Retina (tissue), 1 donor: ENCODE measurements at places on chromosomes 2 and 18.

GRCh38 chr2:47636596-47637264 lies 146.2 kb upstream of the MSH6 start:
- DNase-seq: no peak

GRCh38 chr2:42342795-42343241 lies 18.2 kb downstream of the COX7A2L start:
- no peak for DNase-seq

DNA sequence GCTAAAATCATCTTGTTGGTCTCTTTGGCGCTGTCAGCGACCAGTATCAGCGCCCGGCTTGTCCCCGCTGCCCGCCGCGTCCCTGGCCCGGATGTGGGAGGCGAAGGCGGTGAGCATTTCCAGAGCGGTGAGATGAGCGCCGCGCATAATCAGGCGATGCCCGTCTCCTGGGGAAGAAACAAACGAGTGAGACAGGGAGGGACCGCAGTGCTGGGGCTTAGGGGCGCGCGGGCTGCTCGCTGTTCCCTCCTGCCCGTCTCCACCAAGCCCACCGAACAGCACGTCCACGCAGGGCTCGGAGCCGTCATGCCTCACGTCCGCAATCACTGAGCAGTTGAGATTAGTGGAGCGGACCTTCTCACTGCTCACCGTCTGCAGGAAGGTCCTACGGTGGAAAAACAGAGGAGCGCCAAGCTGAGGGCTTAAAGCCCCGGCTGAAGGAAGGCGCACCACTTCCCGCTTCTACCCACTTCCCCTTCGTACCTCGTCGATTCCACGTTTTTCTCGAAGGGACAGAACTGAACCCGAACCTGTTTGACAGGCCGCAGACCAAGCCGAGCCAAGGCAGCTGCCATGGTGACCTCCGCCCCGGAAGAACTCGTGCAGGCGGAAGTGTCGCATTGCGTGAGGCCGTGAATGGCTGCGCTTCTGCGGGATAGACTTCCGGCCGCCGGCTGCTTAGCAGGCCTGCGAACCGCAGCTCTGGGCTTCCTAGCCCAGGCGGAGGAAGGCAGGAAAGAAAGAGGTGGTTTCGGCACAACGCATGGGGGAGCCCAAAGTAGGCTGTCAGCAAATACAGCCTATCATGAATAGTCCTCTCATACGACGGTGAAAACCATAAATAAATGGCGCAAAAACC lies at the start of gene MRPL53:
TSS of gene MRPL53 (minus strand) at position 595 of the 859 bp plus-strand sequence. CDS start at position 575, 20 bp downstream.
- DNase-seq: peak; percentile 96

DNA sequence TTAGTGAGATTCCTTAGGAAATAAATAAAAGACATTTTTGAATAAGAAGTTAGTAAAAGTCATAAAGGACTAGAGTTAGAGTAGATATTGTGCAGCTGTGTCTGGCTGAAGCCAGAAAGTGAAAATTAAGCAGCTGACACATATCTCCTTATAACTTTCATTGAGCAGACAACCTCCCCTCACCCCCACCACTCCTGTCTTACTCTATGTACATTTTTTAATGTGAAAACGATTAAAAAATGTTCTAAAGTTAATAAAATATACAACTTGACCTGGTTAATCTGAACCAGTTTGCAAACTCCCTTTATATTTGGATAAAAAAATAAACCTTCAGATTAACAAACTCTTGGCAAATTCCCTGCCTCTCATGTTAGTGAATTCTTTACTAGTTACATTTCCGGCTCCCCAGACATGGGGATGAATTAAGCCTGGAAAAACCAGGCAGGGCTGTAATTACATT lies 462.8 kb downstream of the MEIS1 start:
- DNase-seq: no peak

GRCh38 chr2:51413726-51414125 lies 381.8 kb upstream of the NRXN1 start:
- no peak for DNase-seq

GRCh38 chr18:33840212-33840593 lies 262.2 kb downstream of the ASXL3 start:
- no peak for DNase-seq

DNA sequence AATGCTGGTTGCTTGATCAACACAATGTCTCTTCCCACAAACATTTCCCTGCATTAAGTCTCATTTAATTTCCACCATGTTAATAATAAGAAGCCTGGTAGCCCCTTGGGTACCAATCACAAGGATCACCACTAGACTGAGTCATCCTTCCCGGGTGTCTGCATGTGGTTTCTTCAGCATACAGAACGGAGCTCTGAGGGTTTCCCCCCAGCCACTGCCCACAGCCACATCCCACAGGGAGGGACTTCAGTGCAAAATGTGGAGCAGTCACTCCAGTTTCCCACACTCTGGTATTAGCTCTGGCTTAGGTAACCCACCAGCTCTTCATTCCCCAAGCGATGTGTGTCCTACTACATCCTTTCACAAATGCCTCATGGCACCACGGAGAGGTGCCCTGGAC lies 42.7 kb upstream of the POLE4 start:
- no peak for DNase-seq

DNA sequence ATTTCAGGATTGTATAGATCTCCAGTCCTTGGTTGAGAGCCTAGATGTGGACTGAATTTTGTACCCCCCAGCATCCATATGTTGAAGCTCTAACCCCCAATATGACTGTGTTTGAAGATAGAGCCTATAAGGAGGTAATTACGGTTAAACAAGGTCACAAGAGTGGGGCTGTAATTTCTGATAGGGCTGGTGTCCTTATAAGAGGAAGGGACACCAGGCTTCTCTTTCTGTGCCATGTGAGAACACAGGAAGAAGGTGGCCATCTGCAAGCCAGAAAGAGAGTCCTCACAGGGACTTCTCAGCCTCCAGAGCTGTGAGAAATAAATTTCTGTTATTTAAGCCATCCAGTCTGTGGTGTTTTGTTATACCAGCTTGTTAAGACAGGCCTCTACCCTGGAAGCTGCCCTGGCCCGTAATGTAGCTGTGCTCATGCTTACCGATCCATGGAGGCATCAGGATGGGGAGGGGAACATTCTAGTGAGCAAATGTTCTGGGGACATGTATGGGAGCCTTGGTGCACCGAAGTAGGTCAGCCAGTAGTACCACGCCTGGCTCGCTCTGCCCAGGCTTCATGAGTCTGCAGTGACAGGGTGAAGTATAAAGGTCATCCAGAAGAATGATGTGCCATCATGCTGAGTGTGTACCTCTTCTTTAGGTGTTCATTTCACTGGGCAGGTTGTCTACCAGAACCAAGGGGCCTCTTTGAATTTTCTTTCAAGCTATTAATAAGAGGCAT lies 16.1 kb downstream of the RASGRP3 start:
- no peak for DNase-seq

- DNase-seq: no peak
These were observed 41.6 kb upstream of the KCNG2 start for GRCh38 chr18:79756143-79756500.

GRCh38 chr2:130912471-130912870 lies 75.8 kb downstream of the ARHGEF4 start:
- no peak for DNase-seq

DNA sequence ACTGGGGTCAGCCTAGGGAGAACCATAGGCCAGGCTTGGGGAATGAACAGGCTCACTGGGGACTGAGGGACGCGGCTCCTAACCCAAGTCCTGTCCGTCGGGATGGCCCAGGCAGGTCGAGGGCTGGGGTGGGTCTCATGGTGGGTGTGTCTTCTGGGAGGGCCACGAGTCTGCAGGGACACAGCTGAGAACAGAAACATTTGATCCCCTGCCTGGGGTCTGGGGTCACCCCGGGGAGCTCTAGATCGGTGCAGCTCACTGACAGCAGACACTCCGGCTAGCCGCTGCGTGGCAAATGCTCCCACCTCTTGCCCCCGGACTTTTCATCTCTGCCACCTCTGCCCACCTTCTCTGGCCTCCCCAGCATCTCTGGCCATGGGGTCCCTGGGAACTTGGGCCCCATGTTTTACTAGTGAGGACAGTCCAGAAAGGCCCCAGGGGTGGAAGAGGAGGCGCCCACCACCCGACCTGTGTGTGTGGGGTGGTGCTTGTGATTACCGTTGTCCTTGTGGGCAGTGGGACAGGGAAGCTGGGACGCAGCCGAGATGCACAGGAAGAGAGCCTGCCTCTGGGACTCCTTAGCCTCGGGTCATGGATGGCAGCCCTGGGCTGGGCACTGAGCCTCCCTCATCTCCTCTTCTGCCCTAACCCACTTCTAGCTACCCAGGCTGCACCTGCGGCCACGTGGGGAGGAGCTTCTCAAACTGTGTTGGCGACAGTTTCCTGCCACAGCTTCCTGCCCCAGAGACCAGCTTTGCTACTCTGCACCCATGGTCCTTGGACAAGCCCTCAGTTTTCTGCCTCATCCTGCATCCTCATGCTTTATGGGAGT lies 4.9 kb downstream of the ZAP70 start:
- no peak for DNase-seq

- DNase-seq: no peak
These were observed 32.9 kb upstream of the GCG start for GRCh38 chr2:162184821-162185450.

- no peak for DNase-seq
These were observed 930 bp downstream of the IL1B start for GRCh38 chr2:112835536-112836162.

GRCh38 chr18:76672627-76673026 lies 149.7 kb upstream of the ZNF236 start:
- no peak for DNase-seq

DNA sequence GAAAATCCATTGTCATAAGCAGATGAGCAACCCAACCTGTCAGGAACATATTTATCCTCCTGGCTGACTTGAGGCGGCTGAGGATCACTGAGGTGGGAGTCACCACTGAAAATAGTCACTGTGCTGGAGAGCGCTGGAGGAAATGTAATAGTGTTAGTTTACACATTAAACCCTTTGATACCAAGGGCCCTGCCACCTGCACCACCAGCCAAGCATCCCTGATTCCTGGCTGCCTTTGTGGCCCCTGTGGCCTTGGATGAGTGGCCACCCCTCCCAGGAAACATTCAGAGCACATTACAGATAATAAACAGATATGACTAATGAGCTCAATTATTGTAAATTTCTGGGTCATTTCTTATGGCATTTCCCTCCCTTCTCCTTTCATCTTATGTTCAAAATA lies 105.9 kb downstream of the LYPD1 start:
- no peak for DNase-seq

GRCh38 chr2:144449028-144449406 lies 70.9 kb downstream of the ZEB2 start:
- no peak for DNase-seq

- DNase-seq: no peak
These were observed 411.0 kb downstream of the DCC start for GRCh38 chr18:52750995-52751394.

- DNase-seq: no peak
These were observed 48.0 kb upstream of the LPIN2 start for GRCh38 chr18:3060667-3061580.

GRCh38 chr2:65429786-65430602 lies 2.4 kb downstream of the SPRED2 start:
- DNase-seq: peak; percentile 25

DNA sequence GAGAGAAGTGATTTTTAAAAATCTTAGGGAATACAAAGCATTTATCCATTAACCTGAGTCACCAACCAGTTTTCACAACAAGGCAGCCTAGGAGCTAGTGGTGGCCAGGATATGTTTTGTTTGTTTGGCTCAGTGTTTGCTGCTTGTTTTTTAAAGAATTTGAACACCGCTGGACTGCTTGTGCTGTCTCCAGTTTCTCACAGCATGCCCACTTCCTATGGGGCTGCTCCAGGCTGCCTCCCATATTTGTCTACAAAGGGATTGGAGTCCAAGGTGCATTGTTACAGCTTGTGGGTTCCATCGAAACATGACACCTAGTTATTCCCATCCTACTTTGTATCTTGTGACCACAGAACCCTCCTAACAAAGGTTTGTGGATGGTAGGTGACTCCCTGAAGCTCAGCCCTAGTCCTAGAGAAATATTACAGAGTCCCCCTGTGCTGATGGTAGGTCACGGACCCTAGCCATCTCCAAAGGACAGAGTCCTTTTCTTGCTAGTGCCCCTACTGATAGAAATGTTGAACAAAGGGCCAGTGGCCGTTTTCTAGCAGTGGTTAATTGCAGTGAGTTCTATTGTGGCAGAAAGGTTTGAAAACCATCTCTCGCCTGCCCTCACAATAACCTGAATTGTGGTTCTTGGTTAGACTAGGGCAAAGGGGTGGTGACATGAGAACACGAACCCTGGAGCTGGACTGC lies 23.2 kb downstream of the GPR39 start:
- DNase-seq: no peak

DNA sequence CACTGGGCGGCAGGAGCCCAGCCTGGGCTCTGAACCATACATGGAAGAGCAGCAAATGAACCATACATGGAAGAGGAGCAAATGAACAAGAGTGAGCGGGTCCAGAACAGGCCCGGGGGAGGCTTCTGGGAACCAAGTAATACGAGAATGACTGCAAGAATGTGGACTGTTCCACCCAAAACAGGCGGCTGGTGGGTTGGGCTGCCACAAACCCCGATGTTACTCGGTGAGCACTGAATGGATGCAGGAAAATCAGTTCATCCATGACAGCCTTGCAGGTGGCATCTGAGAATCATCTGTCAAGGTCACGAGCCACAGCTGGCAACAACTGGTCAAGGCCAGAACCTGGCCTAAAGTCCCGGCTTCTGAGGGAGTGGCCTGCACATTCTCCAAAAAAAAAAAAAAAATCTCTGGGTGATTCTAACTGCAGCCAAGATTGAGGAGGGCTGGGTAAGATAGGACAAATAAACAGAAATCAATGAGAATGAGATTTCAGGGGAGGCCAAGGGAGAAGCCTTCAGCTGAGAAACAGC lies 106.1 kb downstream of the ZNF516 start:
- no peak for DNase-seq

GRCh38 chr2:150178591-150178990 lies 308.9 kb downstream of the RND3 start:
- DNase-seq: no peak

DNA sequence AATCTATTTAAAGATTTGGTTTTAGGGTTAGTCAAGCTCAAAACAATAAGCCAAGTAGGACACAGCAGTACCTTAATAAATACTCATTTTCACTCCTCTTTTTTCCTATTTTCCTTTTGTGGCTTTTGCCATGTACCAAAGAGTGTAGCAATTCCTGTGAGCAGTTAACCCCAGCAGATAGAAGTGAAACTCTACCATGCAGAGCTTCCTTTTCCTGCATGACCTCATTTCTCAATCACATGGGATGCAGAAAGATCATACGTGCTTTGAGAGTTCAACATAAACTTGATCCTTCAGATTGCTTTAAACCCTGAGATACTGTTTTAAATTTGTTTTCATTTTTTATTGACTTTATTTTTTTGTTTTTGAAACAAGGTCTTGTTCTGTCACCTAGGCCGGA lies 99.1 kb upstream of the ARHGAP15 start:
- DNase-seq: no peak

DNA sequence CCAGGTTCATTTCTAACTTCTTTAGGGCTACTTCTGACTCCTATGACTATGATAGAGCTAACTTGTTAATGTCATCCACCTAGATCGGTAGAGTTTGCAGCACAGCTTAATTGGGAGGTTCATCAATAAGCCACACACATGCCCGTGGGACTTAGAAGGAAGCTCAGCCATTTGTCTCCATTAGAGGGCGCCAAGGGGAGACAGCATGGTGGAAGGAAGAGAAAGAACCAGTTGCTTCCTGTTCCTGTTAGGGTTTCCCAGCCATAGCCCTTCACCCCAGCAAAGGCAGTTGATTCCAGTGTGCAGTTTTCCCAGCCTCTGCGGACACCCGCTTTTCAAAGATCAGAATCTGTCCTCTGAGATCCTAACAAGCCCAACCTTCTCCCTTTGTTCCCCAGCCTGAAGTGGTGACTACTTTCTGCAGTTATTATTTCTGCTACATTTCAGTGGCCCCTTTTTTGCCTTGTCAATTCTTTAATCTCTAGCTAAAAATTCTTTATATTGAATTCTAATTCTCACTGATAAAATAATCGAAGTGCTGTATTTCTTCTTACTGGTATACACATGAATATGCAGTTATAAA lies 30.3 kb downstream of the MAIP1 start:
- peak; percentile 54 for DNase-seq

GRCh38 chr2:127220768-127221527 lies 849 bp upstream of the CYP27C1 start:
- DNase-seq: peak; percentile 75
